Stimulated activated CD8-positive, alpha-beta memory T cell treated with anti-CD3 and anti-CD28 coated beads, Interleukin-4, amount 100 ng/mL, for 4 hours (primary cell): ENCODE measurements at places on chromosomes 3 and 15.

DNA sequence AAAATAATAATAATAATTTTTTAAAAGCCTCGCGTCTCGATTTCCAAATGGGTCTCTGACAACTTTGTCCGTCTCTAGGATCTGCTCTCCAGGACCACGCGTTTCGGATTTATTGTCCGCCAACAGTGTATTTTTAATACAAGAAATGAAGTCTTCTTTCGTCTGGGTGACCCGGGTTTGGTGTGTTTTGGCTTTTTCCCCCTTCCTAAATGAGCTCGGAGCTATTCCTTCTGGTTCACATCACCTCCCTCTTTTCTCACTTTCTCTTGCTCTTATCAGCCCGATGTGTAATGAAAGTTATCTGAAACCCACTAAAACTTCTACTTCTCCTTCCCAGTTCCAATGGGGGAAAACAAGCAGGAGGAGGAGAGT lies 516.7 kb downstream of the MECOM start:
- DNase-seq, result no peak

DNA sequence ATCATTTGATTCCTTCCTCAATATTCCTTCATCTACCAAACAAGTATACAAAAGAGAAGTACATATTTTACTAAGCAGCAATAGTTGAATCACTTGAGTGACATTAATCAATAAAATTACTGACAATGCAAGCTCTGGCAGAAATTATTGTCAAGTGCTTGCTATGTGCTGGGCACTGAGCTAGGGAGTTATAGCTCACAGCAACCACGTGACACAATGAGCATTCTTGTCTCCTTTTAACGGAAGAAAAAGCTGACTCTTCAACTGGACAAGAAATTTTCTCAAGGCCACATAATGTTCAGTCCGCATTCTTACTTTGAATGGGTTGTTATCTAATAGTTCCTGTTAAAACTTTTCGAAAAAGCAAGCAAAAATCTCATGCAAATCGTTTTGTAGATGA lies 500.1 kb downstream of the PYDC2 start:
- no peak for DNase-seq

- DNase-seq, result no peak
Observed at GRCh38 chr3:149167898-149168297, 38.5 kb downstream of the HPS3 start.

GRCh38 chr3:141250342-141250741 lies 18.7 kb downstream of the PXYLP1 start:
- no peak for DNase-seq

GRCh38 chr3:107598926-107599771 lies 76.4 kb downstream of the BBX start:
- no peak for DNase-seq
